Renal cortex interstitium (tissue), 15 donors: ENCODE measurements at places on chromosomes 1 and 21. TPM values are rescaled to one million over a fixed set of nuclear protein-coding genes. Genes with fewer than 3 reads are reported as not detected.

ADGRB2 gene
- polyA plus RNA-seq = 17.9 TPM

ASTN1 gene
- 2.1 TPM for polyA plus RNA-seq

MCOLN2 gene
- 0.93 TPM for polyA plus RNA-seq

MTARC1 gene
- 24.6 TPM for polyA plus RNA-seq

CCT3 gene
- polyA plus RNA-seq = 351 TPM

MPZ gene
- polyA plus RNA-seq = 2.2 TPM

ETV3L gene
- not detected for polyA plus RNA-seq

ELAPOR1 gene
- 1.5 TPM for polyA plus RNA-seq

TNFRSF8 gene
- 0.55 TPM for polyA plus RNA-seq

UCK2 gene
- polyA plus RNA-seq = 21.1 TPM

ELAVL4 gene
- 3.9 TPM for polyA plus RNA-seq

ST6GALNAC5 gene
- polyA plus RNA-seq = 2.4 TPM

GUCA2B gene
- polyA plus RNA-seq = not detected
